GM23338 (cell line): ENCODE measurements at places on chromosomes 12 and 14.

DNA sequence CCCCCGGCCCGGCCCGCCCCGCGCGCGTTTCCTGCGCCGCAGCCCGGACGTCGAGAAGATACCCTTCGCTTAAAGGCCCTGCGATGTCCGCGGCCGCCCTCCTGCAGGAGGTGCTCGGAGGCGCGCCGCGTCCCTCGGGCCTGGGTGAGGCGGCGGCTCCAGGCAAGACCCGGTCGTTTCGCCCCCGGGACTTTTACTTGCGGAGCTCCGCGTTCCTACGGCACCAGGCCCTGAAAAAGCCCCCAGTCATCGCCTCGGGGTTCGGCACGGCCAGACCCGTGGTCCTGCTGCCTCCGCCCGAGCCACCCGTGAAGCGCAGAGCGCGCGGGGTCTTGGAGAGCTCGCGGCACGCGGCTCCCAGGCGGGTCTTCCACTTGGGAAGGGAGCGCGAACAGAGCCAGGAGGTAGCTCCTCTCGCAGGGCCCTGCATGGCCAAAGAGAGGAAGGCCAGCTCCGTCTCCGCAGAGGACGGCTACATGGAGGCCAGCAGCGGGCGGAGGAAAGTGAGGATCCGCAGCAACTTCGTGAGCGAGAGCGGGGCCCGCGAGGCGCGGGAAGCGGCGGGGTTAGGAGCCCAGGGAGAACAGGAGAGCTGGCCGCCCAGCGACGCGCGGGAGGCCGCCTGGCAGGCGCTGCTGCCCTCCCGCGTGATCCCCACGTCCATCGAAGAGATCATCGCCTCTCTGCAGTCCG lies 26.9 kb downstream of the TTC6 start:
- peak; percentile 86 for DNase-seq

- DNase-seq = no peak
Measured at GRCh38 chr14:80523518-80524117, 312.3 kb upstream of the DIO2 start.

- DNase-seq = no peak
Measured at GRCh38 chr14:91115986-91116770, 2.3 kb downstream of the DGLUCY start.

DNA sequence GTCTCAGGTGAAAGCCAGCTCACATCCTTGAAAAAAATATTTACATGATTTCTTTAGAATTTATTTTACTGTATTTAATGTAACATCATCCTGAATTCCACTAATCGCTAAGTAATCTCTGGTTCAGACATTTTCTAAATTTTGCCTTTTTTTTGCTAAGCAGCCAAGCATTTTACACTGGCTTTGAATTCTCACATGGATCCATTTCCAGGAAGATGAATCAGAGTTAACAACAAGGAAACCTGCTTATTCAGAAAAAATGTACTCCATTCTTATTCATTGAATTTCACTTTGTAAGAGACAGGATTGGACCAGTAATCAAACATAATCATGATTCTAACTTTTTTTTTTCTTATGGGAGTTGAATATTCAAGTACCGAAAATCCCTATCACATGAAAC lies 1785.1 kb upstream of the FLRT2 start:
- no peak for DNase-seq

- no peak for DNase-seq
Measured at GRCh38 chr12:125473501-125473900, 408.3 kb downstream of the AACS start.
